ENCODE measurements at places on chromosomes 16 and 17.

- no peak for DNase-seq
These were observed 3.7 kb downstream of the TRAF7 start for GRCh38 chr16:2159175-2159838.

DNA sequence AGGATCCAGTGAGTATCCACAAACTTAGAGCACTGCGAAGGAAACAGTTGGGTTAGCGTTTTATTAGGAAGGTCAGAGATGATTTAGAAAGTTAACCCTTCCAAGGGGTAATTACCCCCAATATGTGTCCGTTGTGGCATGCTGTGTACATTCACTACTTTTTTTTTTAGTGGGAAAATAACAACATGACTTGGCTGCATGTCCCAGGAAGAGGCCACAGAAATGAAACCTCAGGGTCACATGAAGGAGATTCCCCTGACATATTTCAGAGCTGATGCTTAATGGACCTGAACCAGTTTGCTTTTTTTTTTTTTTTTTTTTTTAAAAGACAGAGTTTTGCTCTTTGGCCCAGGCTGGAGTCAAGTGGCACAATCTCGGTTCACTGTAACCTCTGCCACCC lies 167.5 kb downstream of the PRKCA start:
- no peak for DNase-seq

DNA sequence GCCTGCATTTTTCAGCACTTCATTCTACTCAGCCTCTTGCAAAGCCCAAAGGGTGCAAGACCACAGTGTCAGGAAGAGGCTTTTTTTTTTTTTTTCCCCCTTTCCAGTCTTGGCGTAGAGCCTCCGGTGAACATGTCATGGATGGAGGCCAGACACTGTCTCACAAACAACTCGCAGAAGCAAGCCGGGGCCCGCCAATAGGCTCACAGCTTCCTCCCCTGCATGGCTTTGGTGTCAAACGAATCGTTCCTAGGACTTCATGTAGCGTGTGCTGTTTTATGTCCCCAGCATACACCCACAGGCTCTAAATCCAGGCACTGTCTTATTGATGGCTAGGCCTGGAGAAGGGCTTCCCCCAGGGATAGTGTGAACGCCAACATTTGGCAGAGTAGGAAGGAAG lies 457.7 kb upstream of the MAF start:
- DNase-seq: no peak

GRCh38 chr17:49698005-49698404 lies 9.8 kb downstream of the SLC35B1 start:
- DNase-seq: no peak

DNA sequence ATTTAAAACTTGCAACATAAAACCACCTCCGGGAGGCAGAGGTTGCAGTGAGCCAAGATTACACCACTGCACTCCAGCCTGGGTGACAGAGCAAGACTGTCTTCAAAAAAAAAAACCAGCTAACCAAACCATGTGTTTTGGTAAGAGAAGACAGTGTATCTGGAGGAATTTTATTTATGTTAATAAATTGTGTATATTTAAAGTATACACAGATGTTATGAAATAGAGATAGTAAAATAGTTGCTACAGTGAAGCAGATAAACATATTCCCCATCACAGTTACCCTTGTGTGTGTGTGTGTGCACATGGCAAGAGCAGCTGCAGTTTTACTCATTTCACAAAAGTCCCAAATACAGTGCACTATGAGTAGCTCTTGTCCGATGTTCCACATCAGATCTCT lies 54.8 kb upstream of the CRISPLD2 start:
- DNase-seq: no peak

DNA sequence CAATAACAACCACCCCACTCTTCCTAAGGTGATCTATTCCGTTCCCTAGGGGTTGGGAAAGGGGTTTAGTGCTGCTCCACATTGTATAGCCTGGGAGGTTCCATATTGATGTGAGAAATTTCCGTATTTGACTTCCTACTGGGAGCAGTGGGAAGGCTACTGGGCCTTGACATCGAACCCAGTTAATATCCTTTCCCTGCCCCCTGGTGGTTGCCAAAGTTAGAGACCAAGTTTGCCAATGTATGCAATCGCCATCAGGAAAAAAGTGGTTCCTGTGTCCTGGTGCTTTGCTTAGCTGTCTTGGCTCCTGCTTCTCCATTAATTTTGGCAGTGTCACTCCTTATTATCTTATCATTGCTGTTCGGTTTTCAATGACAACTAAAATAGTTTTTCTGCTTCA lies 914.9 kb downstream of the KCNJ2 start:
- DNase-seq: peak; percentile 38

- no peak for DNase-seq
These were observed 32.1 kb upstream of the KRT17 start for GRCh38 chr17:41656249-41657023.

DNA sequence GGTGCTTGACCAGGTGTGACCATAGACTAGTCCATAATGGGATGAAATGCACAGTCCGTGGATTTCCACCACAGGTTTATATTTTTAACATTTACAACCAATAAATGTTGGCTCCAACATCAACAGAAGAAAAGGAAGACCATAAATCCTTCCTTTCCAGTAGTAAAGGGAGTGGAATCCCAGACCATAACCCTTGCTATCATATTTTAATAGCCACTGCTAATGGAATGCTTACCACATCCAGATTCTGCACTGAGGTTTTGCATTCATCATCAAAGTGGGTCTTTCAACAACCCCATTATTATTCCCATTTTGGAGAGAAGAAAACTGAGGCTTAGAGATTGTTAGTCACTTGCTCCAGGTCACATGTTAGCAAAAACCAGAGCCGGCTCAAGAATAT lies 106.7 kb downstream of the FOXL1 start:
- DNase-seq: no peak

DNA sequence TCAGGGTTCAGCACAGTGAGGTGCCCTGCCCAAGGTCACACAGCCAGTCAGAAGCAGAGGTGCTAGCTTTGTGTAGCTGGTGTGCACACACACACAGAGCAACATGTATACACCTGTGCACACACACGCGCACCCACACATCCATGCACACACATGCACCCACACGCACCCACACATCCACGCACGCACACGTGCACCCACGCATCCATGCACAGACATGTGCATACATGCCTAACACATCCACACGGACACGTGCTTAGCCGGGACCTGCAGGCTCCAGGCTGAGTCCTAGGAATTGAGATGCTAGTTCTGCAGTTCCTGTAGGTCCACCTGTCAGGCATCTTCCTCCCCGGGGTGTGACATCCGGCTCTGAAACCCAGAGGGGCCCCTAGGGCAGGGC lies 13.0 kb upstream of the DPEP1 start:
- no peak for DNase-seq

DNA sequence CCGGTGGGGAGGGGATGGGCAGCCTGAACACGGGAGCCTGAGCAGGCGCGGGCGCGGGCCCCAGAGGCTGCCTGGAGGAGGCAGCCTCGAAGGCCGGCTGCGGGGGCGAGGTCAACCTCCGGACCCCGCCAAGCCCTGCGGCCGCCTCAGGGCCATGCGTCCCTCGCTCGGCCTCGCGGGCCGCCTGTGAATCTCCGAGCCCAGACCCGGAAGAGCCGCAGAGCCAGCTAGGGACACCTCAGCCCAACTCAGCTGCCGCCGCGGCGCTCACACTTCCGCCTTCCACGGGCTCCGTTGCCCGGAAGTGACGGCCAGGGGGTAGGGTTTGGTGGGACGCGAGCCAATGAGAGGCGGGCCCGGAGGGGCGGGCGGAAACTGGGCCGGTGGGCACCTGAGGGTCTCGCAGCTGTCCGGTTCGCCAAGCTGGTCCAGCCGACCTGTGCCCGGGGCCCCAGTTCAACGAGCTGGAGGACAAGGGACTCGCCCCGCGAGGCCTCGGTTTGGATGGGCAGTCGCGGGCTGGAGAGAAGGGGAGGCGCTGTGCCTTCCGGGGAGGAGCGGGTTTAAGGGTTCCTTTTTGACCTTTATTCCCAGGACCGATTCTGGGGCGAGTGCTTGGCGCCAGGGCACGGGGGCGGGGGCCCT lies at the start of gene SLC38A10:
SLC38A10 (minus strand) TSS at position 277 of the 645 bp plus-strand sequence. CDS start 386 bp downstream, outside the sequence.
- peak; percentile 77 for DNase-seq

DNA sequence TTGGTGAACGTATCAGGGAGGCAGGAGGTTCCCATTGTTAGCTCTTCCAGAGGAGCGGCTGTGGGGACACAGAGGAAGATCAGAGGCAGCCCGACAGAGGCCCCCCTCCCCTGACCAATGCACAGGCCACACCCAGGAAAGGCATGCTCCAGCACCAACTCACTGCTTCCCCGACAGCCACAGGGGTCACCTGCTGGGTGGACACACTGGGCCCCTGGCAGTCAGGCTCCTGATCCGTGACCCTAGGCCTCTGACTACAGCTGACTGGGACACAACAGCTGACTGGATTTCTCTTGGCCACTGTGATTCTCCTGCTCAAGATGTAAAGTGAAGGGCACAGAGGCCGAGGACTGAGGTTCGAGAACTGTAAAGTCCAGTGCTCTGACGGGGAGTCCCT lies 63.5 kb downstream of the IL21R start:
- DNase-seq: no peak

DNA sequence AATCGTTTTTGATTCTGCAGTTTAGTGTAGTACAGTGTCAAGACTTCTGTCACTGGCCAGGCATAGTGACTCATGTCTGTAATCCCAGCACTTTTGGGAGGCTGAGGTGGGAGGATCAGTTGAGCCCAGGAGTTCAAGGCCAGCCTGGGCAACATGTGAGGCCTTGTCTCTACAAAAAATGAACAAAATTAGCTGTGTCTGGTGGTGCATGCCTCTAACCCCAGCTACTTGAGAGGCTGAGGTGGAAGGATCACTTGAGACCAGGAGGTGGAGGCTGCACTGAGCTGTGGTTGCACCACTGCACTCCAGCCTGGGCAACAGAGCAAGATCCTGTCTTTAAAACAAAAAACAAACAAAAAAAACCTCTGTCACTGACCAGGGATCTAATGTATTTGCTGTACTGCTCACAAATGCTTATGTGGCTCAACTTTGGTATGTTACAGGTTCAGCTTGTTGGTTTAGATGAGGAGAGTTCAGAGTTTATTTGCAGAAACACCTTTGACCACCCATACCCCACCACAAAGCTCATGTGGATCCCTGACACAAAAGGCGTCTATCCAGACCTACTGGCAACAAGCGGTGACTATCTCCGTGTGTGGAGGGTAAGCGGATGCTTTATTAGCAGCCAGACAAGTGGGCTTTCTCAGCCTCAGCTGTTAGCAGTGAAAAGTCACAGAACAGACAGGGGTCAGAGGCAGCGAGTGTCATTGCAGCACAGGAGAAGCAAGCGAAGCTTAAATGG lies 22.5 kb upstream of the TACO1 start:
- DNase-seq: no peak

DNA sequence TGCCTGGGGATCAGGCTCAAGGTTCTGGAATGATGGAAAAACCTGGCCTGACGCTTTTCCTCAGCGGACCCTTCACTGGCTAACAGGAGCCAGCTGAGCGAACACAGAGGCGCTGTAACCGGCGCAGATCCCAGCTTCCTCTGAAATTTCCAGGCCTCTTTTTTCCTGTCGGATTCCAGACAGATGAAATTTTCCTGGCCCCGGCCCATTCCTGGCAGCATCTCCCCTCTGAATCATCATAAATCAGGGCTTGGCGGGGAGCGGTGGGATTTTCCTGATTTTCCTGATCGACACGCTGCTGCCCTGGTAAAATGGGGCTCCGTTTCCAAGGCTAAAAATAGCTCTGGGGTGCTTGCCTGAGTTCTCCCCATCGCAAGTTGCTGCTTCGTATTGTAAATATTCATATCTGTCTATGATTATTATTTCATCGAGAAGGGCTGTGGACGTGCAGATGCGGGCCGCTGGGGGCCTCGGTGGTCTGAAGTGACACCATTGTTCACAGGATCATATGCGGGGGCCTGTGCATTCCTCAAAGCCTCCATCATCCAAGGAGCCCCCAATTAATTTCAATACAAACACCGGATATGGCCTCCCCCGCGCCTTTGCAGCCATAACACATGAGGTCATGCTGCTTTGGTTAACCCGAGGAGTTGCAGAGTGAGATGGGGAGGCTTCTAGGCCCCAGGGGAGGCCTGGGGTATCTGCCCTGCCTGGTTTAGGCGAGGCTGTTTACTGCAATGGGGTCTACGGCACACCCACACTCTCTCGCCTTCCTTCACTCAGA lies 45.8 kb upstream of the ETV4 start:
- DNase-seq: no peak

DNA sequence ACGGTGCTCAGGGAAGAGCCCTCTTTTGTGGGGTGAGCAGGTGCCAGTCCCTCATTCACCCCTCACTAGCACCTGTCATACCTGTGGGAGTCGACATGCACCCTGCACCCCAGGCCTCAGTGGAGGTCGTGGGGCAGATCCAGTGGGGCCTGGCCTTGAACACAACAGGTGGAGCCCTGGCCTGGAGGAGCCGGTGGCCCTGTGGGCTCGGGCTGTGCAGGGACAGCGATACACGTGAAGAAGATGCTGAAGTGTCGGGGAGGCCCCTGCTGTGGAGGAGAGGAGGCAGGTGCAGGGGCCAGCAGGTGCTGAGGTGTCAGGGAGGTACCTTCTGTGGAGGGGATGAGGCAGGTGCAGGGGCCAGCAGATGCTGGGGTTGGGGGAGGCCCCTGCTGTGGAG lies 31.8 kb downstream of the ZNF750 start:
- peak; percentile 50 for DNase-seq

DNA sequence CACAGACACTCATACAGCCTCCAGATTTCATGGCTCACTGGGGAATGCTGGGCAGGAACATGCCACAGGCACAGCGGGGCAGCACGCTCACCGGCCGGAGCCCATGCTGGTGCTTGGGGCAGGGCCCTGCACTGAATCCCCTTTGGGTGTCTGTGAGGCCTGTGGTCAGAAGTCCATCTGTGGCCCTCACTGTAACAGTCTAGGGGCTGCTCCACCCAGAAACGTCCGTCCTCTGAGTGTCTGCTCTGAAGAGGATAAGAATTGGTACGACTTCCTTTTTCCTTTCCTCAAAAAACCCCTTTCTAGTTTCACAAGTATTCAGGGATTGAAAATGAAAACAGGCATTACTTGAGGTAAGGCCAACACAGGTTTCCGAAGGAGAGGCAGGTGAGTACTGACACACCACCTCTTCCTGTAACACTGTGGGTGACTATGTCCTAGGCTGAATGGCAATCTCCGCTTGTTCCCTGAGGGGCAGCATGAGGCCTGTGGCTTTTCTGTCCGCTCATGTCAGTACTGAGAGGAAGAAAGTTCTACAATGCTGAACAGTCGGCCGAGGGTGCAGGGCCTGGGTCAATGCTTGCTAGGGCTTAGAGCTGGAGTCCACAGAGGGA lies 42.5 kb downstream of the TMEM11 start:
- DNase-seq: no peak

- no peak for DNase-seq
These were observed at the start of gene LGALS9 for GRCh38 chr17:27630607-27631410. TSS of gene LGALS9 (plus strand) at chr17:27631188. CDS start at chr17:27631266, 78 bp downstream.

DNA sequence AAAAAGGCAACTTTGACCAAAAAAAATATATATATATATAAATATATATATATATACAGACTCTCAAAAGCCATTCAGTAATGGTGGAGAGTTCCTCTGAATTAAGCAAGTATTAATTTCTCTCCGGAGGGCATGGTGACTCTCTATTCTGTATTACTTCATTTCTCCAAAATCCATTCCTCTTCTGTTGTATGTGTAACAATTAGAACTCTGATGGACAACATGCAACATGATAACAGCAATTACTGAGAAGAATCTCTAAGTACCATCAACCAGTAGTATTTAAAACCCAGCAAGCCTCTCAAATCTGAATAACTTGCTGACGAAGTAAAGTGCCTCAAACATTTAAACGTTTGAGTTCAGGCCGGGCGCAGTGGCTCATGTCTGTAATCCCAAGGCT lies 2.3 kb downstream of the GRB2 start:
- no peak for DNase-seq

Measured in NCI-H510A (cell line).